ENCODE measurements at places on chromosomes 12 and 14.
A peak's percentile ranks its signal among the peaks of the same experiment; 100 is the strongest.

- no peak for DNase-seq
Observed at GRCh38 chr12:3445119-3445978, 45.7 kb upstream of the PRMT8 start.

GRCh38 chr12:3622021-3622821 is 130.7 kb downstream of the CRACR2A start:
- no peak for DNase-seq

DNA sequence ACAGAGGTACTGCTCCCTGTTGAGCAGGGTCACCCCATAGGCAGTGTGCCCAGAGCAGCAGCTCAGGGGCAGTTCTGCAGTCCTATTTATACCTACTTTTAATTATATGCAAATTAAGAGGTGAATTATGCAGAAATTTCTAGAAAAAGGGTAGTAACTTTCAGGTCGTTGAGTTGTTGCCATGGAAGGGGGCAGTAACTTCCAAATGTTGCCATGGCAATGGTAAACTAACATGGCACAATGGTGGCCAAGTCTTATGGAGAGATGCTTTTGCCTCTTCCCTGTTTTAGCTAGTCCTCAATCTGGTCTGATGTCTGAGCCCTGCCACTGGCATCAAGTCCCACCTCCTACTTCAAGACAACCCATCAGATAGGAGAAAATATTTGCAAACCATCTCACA is 30.4 kb upstream of the P2RX7 start:
- DNase-seq = no peak

- DNase-seq = no peak
Observed at GRCh38 chr14:93186956-93187355, 1.8 kb downstream of the LYSET start.

DNA sequence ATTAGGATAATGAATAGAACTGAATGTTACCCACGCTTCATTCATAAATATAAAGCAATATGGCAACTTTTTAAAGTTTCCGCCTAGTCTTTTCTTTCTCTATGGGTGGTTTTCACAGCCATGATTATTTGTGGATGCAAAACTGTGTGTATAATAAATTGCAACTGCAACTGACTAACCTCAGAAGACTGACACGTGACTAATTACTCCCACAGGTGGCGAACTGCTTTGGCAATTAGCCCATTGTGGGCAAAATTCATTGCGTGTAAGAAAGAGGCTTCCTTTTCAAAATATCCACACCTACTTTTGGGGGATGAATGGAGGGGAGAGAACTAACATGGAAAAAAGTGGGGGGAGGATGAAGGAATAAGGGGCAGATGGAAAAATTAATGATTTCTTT is 79.0 kb downstream of the SLC25A21 start:
- no peak for DNase-seq

DNA sequence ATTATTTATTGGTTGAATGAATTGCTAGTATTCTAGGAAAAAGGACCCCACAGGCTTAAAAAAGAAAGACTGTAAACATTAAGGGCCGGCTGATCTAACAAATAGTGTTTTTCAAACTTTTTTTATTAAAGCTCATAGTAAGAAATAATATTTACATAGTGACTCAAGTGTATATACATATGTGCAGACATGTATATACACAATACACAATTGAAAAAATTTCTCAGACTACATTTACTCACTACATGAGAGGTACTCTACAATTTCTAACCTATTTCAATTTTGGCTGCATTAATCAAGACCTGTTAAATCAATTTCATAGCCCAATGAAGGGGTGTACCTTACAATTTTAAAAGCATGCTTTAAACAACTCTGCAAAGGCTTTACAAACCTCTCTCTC is 17.5 kb downstream of the KCNH5 start:
- DNase-seq = no peak

DNA sequence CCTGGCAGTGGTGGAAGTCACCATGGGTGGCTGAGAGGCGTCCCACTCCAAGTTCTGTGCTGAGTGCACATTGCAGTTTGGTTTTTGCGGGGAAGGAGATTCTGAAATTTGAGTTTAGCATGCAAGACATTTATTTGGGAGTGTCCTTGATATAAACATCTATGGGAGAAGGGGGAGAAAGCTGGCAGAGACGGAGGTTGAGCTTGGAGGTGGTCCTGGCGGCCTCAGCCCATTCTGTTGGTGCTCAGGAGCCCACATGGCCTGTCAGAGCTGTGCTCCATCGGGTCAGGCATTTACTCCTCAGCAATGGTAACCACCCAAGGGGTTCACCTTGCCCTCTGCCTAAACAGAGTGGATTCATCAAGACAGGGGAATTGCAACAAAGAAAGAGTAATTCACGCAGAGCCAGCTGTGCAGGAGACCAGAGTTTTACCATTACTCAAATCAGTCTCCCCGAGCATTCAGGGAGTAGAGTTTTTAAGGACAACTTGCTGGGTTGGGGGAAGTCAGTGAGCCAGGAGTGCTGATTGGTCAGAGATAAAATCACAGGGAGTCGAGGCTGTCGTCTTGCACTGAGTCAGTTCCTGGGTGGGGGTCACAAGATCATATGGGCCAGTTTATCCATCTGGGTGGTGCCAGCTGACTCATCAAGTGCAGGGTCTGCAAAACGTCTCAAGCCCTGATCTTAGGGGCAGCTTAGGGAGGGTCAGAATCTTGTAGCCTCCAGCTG is 323.3 kb upstream of the TMEM132C start:
- no peak for DNase-seq

DNA sequence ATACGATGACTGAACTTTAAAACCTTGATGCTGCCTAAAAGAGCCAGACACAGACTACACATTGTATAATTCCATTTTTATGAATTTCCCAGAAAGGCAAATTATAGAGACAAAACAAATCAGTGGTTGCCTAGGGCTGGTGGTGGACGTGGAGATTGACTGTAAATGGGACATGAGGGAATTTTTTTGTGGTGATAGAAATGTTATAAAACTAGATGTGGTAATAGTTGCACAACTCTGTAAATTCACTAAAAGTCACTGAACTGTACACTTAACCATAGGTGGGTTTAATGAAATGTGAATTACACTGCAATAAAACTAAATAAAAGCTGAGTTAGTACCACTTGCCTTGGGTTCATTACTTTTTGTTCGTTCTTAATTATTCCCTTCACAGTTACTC is 72.1 kb downstream of the PLEKHA5 start:
- no peak for DNase-seq

GRCh38 chr12:89058402-89058801 is 293.9 kb downstream of the DUSP6 start:
- no peak for DNase-seq

DNA sequence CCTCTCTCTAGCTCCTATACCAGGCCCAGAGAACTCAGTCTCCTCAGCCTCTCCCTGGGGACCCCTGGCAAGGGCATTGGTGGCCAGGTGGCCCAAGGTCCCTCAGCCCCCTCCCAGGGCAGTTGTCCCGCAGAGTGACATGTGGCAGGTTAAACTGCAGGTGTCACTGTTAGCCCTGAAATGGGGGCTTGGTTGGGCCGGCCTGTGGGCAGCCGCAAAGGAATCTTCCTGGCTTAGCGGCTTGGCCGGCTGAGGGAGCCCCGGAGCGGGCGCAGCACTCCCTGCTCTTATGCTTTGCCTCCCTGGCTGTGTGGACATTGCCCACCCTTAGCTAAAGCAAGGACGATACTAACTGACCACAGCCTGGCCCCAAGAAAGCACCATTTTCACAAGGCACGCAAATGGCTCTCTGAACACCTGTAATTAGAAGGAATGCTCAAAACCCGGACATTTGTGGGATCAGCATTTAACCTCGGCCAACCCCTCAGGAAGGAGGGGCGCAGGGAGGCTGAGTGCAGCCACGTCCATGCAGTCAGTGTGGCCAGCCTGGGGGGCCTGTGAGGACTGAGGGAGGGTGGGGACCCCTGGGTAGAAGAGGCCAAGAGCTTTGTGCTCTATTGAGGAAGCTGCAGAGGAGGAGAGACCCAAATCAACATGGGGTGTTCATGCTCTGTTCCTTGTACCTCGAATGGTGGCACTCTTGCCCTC is 82.2 kb downstream of the PAPOLA start:
- DNase-seq = no peak

GRCh38 chr12:42873401-42873800 is 283.9 kb upstream of the PRICKLE1 start:
- DNase-seq = no peak

DNA sequence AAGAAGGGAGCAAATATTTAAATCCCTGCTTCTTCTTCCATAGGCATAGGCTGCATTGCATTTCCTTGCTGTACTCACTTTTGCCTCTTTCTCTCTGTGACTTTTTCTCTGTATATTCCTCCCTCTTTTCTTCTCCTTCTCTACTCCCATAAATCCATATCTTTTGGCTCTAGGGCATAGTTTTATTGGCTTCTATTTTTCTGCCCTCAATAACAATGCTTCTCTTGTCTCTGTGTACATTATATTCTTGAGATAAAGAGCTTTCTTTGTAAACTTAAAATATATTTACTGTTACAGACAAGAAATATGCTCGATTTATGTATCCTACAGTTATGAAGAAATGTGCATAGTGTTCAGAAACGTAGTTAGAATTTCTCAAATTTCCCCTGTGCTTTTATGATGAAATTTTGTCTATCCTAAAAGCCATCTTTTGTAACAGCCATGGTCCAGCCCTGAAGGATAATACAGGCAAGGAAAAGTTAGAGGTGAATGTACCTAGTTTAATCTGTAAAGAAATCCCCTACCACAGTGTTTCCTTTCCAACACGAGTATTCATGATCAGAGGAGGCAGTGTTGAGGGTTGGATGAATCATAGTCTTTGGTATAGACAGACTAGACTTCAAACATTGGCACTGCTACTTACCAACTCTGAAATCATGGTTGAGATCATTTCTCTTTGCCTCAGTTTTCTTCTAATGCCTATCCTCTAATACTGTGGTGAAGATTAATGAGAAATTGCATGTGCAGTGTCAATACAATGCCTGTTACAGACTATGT is 173.3 kb upstream of the FAR2 start:
- no peak for DNase-seq

GRCh38 chr14:30869551-30870155 is 4.7 kb upstream of the COCH start:
- no peak for DNase-seq

GRCh38 chr12:18576104-18576626 is 161.6 kb downstream of the PLCZ1 start:
- no peak for DNase-seq

GRCh38 chr14:43795600-43796228 is 711.4 kb downstream of the FSCB start:
- DNase-seq = peak; percentile 36

DNA sequence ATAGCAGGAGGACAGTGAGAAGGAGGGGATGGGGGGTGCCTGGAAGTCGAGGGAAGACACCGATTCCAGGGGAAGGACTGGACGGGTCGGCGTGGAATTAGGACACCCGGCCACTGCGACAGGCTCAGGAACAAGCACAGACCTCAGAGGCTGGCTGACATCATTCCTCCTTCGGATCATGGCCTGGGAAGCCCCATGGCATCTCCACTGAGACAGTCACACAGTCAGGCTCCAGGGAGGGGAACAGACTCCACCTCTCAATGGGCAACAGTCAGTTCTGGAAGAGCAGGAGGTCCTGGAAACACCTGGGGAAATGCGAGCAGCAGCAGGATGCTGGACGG is 67.9 kb upstream of the FBRSL1 start:
- DNase-seq = no peak

GRCh38 chr12:1644534-1645438 is 15.8 kb downstream of the WNT5B start:
- DNase-seq = no peak

GRCh38 chr14:65193916-65194590 is 91.7 kb upstream of the MAX start:
- DNase-seq = no peak

DNA sequence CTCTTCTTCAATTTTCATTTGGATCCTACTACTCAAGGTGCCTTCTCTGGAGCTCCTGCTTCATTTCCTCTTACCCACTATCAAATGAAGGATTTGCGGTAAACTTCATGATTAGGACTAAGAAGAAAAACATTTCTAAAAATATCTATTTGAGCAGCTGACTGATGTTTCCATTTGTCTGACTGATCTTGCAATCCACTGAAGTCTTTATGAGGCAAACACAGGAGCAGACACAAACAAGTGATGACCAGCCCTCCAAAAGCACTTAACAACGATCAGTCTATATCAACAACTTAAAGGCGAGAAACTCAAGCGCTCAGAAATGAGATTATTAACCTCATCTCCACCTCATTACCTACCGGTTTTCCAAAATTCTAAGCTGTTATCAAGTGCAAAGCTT is 26.2 kb downstream of the OSBPL8 start:
- DNase-seq = no peak

GRCh38 chr12:60758224-60758623 is 1162.4 kb downstream of the SLC16A7 start:
- no peak for DNase-seq

DNA sequence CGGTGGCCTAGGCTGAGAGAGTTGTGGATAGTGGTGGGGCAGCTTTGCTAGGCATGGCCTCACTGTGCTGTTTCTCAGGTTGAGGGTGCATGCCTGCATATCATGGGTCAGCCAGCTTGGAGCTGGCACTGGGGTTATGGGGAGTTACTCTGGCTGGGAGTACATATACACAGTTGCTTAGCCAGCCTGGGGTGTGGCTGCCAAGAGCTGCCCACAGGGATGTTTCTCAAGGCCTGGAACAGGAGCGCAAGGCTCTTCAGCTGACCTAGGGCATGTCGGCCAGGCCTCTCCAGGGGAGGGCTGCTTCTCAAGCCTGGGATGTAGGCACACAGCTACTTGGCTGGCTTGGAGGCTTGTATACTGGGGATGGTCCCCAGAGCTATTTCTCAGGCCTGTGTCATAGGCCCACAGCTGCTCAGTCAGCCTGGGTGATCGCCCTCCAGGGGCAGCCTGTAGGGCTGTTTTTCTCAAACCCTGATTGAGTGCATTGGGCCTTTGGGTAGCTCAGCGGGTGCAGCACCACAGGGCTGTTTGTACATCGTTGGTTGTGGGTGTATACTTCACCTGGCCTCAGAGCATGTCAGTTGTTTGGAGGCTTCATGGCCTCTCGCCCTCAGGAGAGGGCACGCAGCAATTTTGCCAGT is 114.9 kb downstream of the METTL25 start:
- DNase-seq = no peak

Data from LNCaP clone FGC (cell line).